ENCODE measurements at places on chromosomes 7 and 10. TPM values are rescaled to one million over a fixed set of nuclear protein-coding genes. Genes with fewer than 3 reads are reported as not detected.

The TECTB gene
- total RNA-seq: not detected

The TUBGCP2 gene
- total RNA-seq: 51.6 TPM

The NSMCE4A gene
- 14.4 TPM for total RNA-seq

The OR2A1 gene
- under 0.01 TPM for total RNA-seq

The SERPINE1 gene
- 167 TPM for total RNA-seq

The GPER1 gene
- 1.5 TPM for total RNA-seq

The PLEKHA1 gene
- 9.5 TPM for total RNA-seq

The SPDYE9 gene
- not detected for total RNA-seq

The MEST gene
- total RNA-seq: 38.8 TPM

The CXCL12 gene
- total RNA-seq: 611 TPM

DNA sequence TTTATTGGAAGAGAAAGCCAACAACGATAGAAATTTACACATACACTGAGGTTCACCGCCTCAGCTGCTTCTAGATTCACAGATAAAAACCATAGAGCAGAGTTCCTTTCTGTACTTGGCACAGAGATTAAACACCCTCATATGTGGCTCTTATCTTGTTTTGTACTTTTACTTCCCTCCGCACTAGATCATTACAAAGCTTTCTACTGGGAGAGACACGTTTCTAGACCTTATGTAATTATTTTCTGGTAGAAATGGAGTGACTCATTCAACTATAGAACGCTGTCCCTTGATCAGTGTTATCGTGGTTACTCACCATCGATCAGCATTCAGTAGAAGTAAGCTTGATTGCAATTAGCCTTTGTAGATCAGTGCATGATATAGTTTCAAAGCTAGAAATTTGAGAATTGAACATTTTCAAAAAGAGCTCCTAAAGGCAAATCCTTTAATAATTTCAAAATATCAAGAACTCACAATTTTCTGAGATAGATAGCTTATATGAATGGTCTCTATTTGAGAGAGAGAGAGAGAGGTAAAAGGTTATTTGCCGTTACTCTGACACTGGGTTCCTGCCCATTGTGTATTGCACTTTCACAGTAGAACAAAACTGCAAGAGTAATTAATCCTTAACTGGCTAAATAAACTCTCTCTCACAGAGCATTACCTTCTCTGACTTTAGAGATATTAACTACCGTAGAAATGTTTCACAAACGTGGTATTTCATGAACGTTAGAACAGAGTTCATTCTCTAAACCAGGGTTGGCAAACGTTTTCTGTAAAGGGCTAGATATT, 26.1 kb upstream of the DNAJC1 start:
- DNase-seq: peak; percentile 4
- no peaks in the 10 kb centered on the region for H3K36me3 ChIP-seq
- H3K4me3 ChIP-seq: no peak overlapping the region
- no peaks in the 10 kb centered on the region for H3K27me3 ChIP-seq
- H3K4me1 ChIP-seq: no peaks in the 10 kb centered on the region
- no peak overlapping the region for H3K27ac ChIP-seq

DNA sequence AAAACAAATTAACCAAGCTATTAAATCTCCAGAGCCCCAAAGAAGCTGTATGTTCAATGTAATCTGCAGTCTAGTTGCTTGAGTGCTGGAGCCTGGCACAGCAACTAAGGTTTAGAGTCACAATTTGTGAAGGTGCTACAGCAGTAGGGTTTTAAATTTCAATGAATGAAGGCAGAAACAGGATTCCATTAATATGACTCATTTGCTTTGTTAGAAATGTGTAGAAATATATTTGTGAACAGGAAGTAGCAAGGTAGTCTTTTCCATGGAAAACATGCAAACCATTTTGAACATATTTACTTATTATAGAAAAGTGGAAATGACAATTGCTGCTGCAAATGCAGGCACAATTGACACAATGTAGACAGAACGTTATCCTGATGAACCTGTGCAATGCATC, 149.0 kb upstream of the STEAP4 start:
- no peaks in the 10 kb centered on the region for H3K36me3 ChIP-seq
- H3K4me1 ChIP-seq: no peaks in the 10 kb centered on the region
- H3K27me3 ChIP-seq: no peaks in the 10 kb centered on the region
- H3K4me3 ChIP-seq: no peak overlapping the region
- no peak for DNase-seq
- H3K27ac ChIP-seq: no peak overlapping the region

DNA sequence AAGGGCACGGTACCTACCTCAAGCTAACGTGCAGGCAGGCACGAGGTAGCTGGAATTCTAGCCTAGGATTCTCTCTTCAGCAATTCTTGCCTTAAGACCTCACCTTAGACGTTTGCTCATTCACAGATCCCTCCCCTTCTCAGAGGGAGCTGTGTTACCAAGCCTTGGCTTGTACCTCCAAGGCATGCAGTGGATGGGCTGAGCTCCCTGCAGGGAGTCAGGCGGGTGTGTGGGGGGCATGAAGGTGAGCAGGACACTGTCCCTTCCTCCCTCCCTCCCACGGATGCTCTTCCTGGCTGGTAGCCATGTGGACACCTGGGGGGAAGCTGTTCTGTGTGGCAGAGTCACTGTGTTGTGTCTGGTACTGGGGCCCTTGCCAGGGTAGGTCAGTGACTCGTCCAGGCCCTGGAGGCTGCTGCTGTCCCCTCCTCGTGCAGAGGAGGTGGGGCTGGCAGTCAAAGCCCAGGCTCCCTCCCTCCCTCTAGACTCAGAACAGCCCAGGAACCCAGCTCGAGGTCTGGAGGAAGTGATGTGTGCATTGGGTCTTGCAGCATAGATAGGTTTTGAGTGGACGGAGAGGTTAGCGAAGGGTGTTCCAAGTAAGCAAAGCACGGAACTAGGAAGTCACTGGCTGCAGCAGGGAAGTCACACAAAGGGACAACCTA, 222.2 kb upstream of the SH2B2 start:
- H3K36me3 ChIP-seq: no peaks in the 10 kb centered on the region
- no peak overlapping the region for H3K4me3 ChIP-seq
- H3K27me3 ChIP-seq: no peaks in the 10 kb centered on the region
- no peak overlapping the region for H3K27ac ChIP-seq

DNA sequence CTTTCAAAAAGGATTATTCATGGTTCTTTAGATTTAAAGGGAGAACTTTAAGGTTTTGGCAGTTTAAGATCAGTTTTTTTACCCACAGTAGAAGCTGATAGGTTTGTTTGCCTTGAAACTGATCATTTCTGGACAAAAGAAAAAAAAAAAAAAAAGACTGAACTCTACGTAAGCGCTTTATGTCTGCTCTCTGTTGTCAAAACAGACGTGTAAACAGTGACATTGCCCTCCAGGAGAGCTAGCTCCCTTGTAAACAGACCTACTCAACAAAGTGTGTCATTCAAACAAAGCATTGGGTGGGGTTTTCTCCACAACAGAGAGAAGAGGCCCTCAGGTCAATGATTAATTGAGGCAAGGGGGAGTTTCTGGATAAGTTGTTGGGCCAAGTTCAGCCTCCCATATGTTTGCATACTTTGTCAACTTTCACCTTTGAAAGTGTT, 568.1 kb upstream of the LRRN3 start:
- no peak overlapping the region for H3K27ac ChIP-seq
- H3K27me3 ChIP-seq: no peaks in the 10 kb centered on the region
- H3K4me1 ChIP-seq: no peaks in the 10 kb centered on the region
- no peaks in the 10 kb centered on the region for H3K36me3 ChIP-seq

- no peak overlapping the region for H3K27ac ChIP-seq
- peak; percentile 46 for DNase-seq
- H3K4me3 ChIP-seq: no peak overlapping the region
Measured at GRCh38 chr7:138837627-138838026, 39.6 kb upstream of the ATP6V0A4 start.

DNA sequence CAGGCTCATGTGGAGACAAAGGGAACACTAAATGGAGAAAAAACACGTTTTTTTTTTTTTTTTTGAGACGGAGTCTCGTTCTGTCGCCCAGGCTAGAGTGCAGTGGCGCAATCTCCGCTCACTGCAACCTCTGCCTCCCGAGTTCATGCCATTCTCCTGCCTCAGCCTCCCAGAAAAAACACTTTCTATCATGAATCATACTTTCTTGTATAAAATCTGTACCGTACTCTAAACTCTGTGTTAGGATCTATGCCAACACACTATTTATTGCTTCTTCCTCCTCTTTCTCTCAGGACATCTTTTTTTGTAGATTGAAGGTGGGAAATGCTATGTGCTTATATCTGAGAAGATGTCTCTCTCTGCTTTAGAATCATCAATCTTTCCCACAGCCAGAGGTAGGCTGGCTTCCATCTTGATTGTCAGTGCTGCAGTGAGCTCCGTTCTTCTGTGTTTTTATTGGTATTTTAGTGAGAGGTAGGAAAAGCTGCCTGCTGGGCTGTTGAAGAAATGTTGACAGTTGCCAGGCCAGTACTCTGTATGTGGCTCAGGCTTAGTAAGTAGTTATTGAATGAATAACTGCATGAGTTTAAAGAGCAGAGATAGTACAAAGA, 101.1 kb downstream of the GPR85 start:
- peak overlapping the region; percentile 30 for H3K4me3 ChIP-seq
- peak; percentile 69 for DNase-seq
- peak overlapping the region; percentile 39 for H3K27ac ChIP-seq
- no peaks in the 10 kb centered on the region for H3K27me3 ChIP-seq
- peaks cover 7% of the 10 kb centered on the region for H3K4me1 ChIP-seq
- H3K36me3 ChIP-seq: no peaks in the 10 kb centered on the region

GRCh38 chr10:101007099-101007711, 7.6 kb downstream of the LZTS2 start:
- peaks cover 16% of the 10 kb centered on the region for H3K4me1 ChIP-seq
- peak; percentile 61 for DNase-seq
- H3K36me3 ChIP-seq: peaks cover 42% of the 10 kb centered on the region
- H3K27me3 ChIP-seq: no peaks in the 10 kb centered on the region

DNA sequence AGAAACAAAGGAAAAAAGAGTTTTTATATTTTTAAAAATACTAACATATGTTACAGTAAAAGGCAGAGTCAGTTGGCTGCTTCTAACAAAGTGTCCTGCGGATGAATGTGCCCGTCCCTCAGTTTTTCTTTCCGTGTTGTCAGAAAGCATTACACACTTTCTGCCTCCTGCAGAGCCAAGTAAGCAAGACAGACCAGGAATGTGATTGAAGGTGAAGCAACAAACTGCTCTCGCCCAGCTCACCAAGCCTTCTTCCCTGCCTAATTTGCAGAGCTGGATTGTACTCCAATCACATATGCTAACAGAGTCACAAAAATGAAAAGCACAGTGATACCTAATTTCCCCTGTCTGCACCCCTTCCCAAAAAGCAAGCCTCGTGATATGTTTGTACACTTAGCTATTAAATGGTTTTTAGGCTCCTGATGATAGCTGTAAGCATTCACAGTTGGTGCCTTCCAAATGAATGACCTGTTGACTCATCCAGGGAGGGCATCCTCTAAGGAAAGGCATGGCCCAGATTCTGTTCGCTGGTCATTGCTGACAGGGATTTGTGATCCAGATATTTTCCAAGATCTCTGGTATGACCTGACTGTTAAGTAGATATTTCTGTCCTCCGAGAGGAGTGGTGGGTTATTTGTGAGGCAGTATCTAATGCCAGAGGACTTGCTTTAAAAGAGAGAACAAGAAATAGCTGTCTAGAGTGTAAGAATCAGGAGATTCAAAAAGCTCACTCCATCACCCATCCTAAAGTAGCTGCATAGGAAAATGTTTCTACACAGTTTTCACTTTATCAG, 187.3 kb upstream of the PLXDC2 start:
- H3K27ac ChIP-seq: no peak overlapping the region
- H3K4me1 ChIP-seq: peaks cover 10% of the 10 kb centered on the region
- H3K36me3 ChIP-seq: no peaks in the 10 kb centered on the region

- no peak overlapping the region for H3K27ac ChIP-seq
- H3K4me1 ChIP-seq: no peaks in the 10 kb centered on the region
- no peaks in the 10 kb centered on the region for H3K27me3 ChIP-seq
Measured at GRCh38 chr10:131773370-131774343, 127.2 kb upstream of the PPP2R2D start.

GRCh38 chr10:111297351-111297848, 220.6 kb downstream of the ADRA2A start:
- H3K4me1 ChIP-seq: peaks cover 2% of the 10 kb centered on the region
- no peak overlapping the region for H3K27ac ChIP-seq
- no peaks in the 10 kb centered on the region for H3K27me3 ChIP-seq
- no peak for DNase-seq
- H3K36me3 ChIP-seq: no peaks in the 10 kb centered on the region

- H3K4me1 ChIP-seq: peaks cover 17% of the 10 kb centered on the region
- peak overlapping the region; percentile 96 for H3K27ac ChIP-seq
- no peaks in the 10 kb centered on the region for H3K27me3 ChIP-seq
- peak overlapping the region; percentile 76 for H3K4me3 ChIP-seq
Measured at GRCh38 chr7:76316984-76317781, 14.7 kb downstream of the HSPB1 start.

All from fibroblast of lung (primary cell).